ENCODE measurements at places on chromosomes 7 and 10. TPM values are rescaled to one million over a fixed set of nuclear protein-coding genes. Genes with fewer than 3 reads are reported as not detected.

AZGP1 gene
- not detected for total RNA-seq

OR2A12 gene
- total RNA-seq: not detected

KIAA1549 gene
- total RNA-seq: 10.1 TPM

GALNT17 gene
- total RNA-seq: not detected

MCM10 gene
- total RNA-seq: 0.55 TPM

FAM24B gene
- 5.3 TPM for total RNA-seq

CYP2C19 gene
- total RNA-seq: not detected

ZKSCAN1 gene
- 70.8 TPM for total RNA-seq

NKX1-2 gene
- total RNA-seq: not detected

GRCh38 chr7:43760861-43761260 lies 2.4 kb downstream of the BLVRA start:
- no peak for DNase-seq

- no peak for DNase-seq
These were observed 101.5 kb upstream of the GPR26 start for GRCh38 chr10:123564631-123565030.

GRCh38 chr7:138926241-138926612 lies 55.0 kb downstream of the KIAA1549 start:
- DNase-seq: no peak

DNA sequence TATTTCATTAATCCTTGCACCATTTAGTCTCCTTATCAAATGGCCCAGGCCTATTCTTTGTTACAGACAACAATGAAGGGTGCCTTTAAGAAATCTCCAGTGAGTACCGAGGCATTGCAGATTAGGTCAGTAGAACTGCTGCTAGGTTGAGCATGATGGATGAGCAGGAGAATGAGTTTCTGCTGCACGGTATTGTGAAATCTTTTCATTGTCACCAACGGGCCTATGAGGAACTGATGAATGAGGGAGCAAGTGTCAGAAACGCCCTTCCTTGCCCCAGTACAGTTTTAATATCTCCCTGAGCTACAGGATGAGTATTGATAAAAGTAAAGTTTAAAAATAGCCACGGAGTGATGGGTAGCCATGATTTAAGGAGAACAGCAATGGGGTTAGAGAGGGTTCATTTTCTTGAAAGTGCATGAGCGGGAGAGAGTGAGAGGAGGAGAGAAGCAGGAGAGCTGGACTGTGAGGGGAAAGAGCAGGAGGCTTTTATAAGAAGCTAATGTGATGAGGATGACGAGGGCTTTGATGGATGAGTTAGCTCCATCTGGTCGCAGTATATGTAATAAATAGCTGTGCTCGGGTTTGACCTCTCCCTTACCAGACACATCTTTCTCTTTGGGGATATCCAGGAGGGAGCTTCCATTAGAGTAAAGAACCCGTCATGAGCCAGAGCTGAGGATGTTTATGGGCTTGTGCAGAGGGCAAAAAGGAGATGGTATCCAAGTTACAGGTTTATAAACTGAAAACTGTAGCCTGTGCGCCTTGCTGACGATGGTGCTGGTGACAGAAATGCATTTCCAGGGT lies 526.1 kb downstream of the LRMDA start:
- peak; percentile 10 for DNase-seq

- no peak for DNase-seq
These were observed 50.3 kb upstream of the CHST15 start for GRCh38 chr10:124143721-124144120.

- DNase-seq: peak; percentile 53
These were observed 1120.6 kb downstream of the SORCS1 start for GRCh38 chr10:106043863-106044262.

DNA sequence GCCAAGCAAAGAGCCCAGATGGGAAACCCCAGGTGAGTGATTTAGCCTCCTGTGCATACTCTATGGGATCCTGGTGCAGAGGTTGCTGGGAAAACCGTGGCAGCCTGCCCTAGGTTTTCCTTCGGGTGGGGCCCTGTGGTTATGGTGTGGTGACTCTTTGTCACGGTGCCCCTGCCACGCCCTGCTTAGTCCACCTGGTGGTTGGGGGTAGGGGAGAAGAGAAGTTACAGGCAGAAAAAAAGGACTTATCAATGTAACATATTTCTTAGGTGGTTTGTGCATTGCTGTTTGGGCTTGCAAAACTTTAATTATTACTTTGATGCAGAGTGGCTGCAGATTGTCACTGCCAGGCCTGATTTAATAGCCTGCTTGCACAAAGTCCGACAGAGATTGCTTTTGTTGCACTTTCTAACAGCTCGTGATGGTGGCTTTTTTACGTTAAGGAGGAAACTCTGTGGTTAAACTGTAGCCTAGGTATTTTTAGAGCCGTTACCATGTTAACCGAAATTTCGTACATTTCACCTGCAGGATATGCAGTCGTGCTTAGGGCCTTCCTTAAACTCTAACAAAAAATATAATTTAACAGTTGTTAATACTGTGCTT lies 197.4 kb downstream of the RNLS start:
- DNase-seq: peak; percentile 81

DNA sequence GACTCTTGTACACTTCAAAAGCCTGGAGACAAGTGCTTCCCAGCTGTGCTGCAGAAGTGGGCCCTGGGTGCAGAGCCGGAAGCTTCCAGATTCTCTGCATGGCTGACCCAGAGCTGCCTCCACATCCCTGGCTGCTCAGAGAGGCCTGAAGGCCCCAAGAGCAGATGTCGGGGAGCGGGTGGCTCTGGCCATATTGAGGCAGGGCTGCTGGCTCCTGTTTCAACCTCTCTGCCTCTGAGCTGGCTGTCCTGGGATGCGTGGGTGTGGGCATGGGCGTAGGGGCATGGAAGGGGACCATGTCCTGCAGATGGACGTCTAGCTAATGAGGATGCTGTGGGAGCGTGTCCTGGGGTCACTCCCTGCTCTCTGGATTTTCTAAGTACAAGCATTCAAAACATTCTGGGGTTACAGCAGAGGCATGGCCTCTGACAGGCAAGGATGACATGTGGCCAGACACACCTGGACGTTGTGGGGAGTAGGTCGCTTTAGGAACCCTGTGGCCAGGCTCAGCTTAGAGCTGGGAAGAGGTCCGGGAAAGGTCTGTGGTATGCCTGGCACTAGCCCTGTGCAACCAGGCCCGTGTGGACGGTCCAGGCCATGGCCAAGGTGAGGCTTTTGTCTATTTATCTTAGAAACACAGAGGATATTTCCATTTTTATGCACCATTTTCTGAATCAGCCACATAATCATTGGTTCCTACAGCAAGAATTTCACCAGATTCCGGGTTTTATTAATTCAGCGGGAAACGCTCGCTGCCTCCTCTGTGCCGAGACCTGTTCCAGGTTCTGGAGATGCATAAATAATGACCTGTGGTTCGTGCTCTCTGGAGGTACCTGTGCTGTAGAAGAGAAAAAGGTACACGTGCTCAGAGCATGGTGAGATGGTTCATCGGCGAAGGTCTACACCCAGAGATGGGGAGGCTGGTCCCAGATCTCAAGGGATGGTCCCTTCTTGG lies 361.1 kb downstream of the GLRX3 start:
- no peak for DNase-seq

DNA sequence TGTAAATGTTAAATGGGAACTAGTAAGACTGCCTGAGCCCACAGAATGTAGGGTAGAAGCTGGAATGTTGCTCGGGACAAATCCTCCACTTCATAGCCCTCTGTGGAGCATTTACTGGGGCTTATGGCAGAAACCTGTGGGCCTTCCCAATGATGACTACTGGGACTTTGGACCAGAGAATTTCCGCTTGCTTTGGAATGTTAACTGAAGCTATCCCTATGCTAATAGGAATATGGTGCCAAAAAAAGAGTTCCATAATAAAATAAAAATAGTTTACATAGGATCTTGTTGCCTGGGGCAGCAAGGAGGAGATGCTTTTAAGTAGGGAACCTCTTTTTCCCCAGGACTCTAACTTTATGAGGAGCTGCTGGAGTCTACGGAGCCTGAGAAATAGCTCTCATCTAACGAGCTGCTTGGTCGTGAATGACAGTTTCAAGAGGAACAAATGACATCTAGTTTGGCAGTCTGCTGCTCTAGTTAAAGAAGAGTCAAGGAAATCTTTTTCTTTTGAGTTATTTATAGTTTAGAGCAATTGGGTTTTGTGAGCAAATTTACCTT lies 5.7 kb upstream of the DYNC2I1 start:
- DNase-seq: no peak

- DNase-seq: no peak
These were observed 196.0 kb upstream of the FZD1 start for GRCh38 chr7:91068136-91068795.

DNA sequence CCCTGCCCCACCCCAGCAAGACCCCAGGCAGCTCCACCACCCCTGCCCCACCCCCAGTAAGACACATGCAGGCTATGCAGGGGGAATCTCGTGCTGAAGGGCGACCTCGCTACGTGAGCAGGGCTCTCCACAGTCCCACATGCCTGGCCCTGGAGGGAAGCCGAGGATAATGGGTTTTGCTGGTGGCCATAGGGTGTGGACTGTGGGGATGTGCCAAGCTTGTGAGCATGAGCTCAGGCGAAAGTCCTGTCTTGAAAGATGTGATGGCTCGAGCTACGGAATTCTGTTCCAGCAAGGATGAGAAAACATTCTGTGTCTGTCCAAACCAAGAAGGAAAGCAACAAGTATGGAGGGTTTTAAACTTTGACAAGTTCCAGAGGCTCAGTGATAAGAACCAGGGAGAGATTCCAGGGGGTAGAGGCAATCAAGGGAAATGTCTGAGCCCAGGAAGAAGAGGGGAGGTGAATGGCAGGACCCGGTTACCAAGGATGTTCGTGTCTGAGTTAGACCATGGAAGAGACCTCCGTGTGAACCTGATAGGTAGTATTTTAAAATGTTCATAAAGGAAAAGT lies 63.1 kb downstream of the PYROXD2 start:
- no peak for DNase-seq

DNA sequence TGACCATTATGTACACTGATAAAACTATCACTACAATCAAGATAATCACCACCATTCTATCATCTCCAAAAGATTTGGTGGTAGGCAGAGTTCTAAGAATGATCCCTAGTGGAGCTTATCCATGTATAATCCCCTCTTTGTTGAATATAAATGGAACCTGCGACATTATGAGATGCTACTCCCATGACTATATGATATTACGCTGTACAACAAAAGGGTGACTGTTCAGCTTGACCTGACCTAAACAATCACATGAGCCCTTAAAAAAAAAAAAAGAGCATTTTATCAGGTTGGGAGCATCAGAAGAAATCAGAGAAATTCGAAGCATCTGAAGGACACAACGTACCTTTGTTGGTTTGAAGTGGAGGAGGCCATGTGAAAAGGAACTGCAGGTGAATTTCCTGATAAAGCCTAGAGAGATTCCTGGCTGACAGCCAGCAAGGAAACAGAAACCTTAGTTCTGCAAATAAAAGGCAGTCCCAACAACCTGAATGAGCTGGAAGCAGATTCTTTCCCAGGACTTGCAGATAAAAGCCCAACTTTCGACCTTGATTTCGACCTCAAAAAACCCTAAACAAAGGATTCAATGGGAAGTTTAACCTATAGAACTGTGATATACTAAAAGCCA lies 270.7 kb downstream of the ADRA2A start:
- DNase-seq: no peak

GRCh38 chr10:17289763-17290162 lies 61.7 kb downstream of the VIM start:
- no peak for DNase-seq

DNA sequence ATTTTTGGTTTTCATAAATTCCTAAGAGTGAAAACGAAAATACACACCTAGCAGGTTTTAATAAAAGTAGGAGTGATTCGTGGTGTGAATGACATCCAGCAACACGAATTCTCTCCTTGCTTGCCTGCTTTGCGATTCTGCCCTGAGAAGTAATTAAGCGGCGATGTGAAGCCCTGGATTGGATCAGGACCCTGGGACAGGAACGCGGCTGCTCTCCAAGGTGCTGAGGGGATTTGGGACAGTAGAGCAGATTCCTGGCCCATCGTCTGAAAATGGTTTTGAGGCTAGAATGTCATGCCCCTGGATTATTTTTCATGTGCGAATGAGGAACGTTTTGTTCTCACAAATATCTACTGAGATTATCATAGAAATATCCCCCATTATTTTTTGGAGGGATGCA lies 7.8 kb downstream of the NPS start:
- DNase-seq: peak; percentile 13

DNA sequence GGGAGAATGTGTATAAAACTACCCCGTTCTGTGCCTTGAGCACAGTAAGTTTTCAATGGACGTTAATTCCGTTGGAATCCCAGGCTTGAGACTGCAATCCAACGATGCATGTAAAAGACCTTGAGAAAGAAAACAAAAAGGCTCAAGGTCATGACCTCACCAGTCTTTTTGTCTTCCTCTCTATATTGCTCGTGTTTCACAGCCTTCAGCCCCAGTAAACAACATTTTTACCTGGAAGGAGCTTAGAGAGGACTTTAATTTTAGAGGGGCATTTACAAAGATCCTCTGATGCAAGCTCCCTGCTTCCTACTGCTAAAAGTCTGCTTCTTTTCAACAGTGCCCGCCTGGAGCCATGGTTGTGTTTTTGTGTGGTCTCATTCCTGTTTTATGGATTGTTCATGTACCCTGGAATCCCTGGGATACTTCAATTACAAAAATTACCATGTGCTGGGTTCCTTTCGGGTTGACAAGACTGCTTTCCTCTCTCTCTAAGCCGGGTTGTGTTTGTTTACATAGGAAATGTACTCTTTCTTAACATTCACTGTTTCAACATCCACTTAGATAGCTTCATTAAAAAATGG lies 320.1 kb upstream of the NFE2L3 start:
- DNase-seq: peak; percentile 44

DNA sequence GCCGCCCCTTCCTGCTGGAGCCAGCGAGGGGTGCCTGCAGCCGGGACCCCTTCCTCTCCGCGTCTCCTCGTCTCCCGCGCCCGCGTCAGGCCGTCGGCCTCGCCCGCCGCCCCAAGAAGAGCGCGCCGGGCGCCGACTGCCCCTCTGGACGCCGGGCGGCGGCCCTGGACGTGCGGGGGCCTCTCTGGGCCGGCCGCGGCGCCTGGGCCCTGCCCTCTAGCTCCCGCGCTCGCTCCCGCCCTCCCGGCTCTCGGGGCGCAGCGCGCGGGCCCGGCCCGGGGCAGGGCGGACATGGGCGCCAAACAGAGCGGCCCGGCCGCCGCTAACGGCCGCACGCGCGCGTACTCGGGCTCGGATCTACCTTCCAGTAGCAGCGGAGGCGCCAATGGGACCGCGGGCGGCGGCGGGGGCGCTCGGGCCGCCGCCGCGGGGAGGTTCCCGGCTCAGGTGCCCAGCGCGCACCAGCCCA lies 704 bp downstream of the ZNRF2 start:
- no peak for DNase-seq

DNA sequence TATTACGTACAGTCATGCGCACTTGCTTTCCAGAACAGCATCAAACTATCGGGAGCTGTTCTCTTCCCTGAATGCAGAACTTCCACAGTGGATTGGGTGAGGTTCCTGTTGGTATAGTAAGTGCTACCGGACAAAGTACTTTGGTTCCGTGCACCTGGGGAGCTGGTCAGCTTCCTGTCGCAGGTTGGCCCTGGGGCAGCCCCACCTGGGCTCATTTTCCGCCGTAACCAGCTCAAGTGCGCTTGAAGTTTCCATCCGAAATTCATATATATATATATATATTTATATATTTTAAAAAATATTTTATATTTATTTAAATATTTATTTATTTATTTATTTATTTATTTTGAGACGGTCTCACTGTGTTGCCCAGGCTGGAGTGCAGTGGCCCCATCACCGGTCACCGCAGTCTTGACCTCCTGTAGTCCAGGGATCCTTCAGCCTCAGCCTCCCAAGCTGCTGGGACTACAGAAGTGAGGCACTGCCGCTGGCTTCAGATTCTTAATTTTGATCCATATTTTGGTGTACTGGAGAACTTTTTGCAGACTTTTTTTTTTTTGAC lies 6.5 kb downstream of the SCART1 start:
- DNase-seq: no peak

- no peak for DNase-seq
These were observed 916 bp downstream of the LAMB1 start for GRCh38 chr7:108001764-108002725.

GRCh38 chr7:87328281-87328680 lies 17.2 kb upstream of the CROT start:
- no peak for DNase-seq

Measured in renal cortical epithelial cell (primary cell).